ENCODE measurements at places on chromosomes 2 and 18. TPM values are rescaled to one million over a fixed set of nuclear protein-coding genes. Genes with fewer than 3 reads are reported as not detected.

RRM2 gene
- total RNA-seq, result 5.5 TPM

LIMS3 gene
- 0.52 TPM for total RNA-seq

DYNAP gene
- not detected for total RNA-seq

ALK gene
- not detected for total RNA-seq

RTP5 gene
- 0.21 TPM for total RNA-seq

SCN7A gene
- under 0.01 TPM for total RNA-seq

EPAS1 gene
- total RNA-seq, result 5.2 TPM

B3GNT7 gene
- total RNA-seq, result 6.5 TPM

REG1B gene
- not detected for total RNA-seq

ZSWIM2 gene
- total RNA-seq, result not detected

REG3G gene
- total RNA-seq, result not detected

ZNF513 gene
- 11.5 TPM for total RNA-seq

SRD5A2 gene
- not detected for total RNA-seq

ST6GAL2 gene
- 0.21 TPM for total RNA-seq

ZAP70 gene
- total RNA-seq, result 137 TPM

EFEMP1 gene
- 0.42 TPM for total RNA-seq

CD28 gene
- 85.3 TPM for total RNA-seq

NPHP1 gene
- 0.52 TPM for total RNA-seq

SLC9A2 gene
- not detected for total RNA-seq

ZC3H8 gene
- total RNA-seq, result 24.8 TPM

ZC3H6 gene
- total RNA-seq, result 10.2 TPM

GRP gene
- total RNA-seq, result 0.52 TPM

DYSF gene
- total RNA-seq, result 13.3 TPM

RGPD3 gene
- 1.5 TPM for total RNA-seq

PMAIP1 gene
- total RNA-seq, result 95.0 TPM

MROH2A gene
- not detected for total RNA-seq

POTEI gene
- under 0.01 TPM for total RNA-seq

SLC14A1 gene
- total RNA-seq, result 2.5 TPM

ACMSD gene
- not detected for total RNA-seq

RFTN2 gene
- total RNA-seq, result under 0.01 TPM

CRACDL gene
- 1.6 TPM for total RNA-seq

POMC gene
- 2.3 TPM for total RNA-seq

CCDC74B gene
- 0.10 TPM for total RNA-seq

CSRNP3 gene
- total RNA-seq, result under 0.01 TPM

ELOA2 gene
- total RNA-seq, result under 0.01 TPM

CPLX4 gene
- 0.10 TPM for total RNA-seq

COL6A3 gene
- total RNA-seq, result 0.52 TPM

AMER3 gene
- not detected for total RNA-seq

SIX3 gene
- total RNA-seq, result not detected

ALPI gene
- not detected for total RNA-seq

BOLL gene
- 0.10 TPM for total RNA-seq

SCTR gene
- not detected for total RNA-seq

SMYD1 gene
- total RNA-seq, result under 0.01 TPM

CYBRD1 gene
- total RNA-seq, result 7.5 TPM

LIPG gene
- not detected for total RNA-seq

FOXI3 gene
- total RNA-seq, result not detected

HOXD12 gene
- total RNA-seq, result not detected
